Dermis microvascular lymphatic vessel endothelial cell (primary cell): ENCODE measurements at places on chromosomes 3 and 15. TPM values are rescaled to one million over a fixed set of nuclear protein-coding genes. Genes with fewer than 3 reads are reported as not detected.

GRCh38 chr15:24223739-24224138 lies 451.8 kb upstream of the NPAP1 start:
- DNase-seq = no peak

GNAT1 gene
- under 0.01 TPM in 1 of 2 replicates, not detected in the other for total RNA-seq

GRCh38 chr3:42886294-42886822 lies 10.7 kb upstream of the CYP8B1 start:
- no peak for DNase-seq

CP gene
- total RNA-seq = under 0.01 TPM in 1 of 2 replicates, not detected in the other

SV2B gene
- 0.64 and 2.0 TPM in 2 replicates for total RNA-seq

- DNase-seq = no peak
Measured at GRCh38 chr3:105906345-105906744, 37.5 kb upstream of the CBLB start.

GRCh38 chr3:151318313-151318712 lies 1.7 kb upstream of the GPR87 start:
- DNase-seq = no peak

GRCh38 chr15:75739791-75740190 lies 27.1 kb upstream of the CSPG4 start:
- DNase-seq = no peak

- DNase-seq = peak; percentile 58
Measured at GRCh38 chr15:48553559-48553958, 92.0 kb downstream of the FBN1 start.

XCR1 gene
- total RNA-seq = not detected in 2 replicates

SCG5 gene
- total RNA-seq = 0.39 and 0.51 TPM in 2 replicates

GRCh38 chr3:66377800-66378199 lies 123.0 kb downstream of the LRIG1 start:
- DNase-seq = no peak

ALS2CL gene
- total RNA-seq = 4.9 and 5.4 TPM in 2 replicates

- DNase-seq = no peak
Measured at GRCh38 chr3:144968750-144969350, 997.2 kb downstream of the DIPK2A start.

DNA sequence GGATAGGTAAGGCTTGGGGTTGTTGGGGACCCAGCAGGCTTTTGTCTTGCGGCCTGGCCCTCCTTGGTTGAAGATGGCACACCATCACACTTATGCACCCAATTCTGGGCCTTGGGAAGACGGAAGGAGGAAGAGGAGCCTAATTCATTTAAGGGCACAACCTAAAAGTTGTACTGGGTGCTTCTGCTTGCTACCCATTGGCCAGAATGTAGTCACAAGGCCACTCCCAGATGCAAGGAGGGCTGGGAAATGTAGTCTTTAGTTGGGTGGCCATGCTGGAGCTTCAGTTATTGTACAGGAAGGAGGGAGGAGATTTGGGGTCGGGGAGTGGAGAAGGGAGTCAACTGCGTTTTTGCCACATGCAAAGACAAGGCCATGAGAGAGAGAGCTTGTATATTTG lies 109.2 kb downstream of the TMEM266 start:
- DNase-seq = no peak

ECT2 gene
- 18.1 and 28.1 TPM in 2 replicates for total RNA-seq

HIGD2B gene
- total RNA-seq = not detected in 2 replicates

ANKRD63 gene
- not detected in 2 replicates for total RNA-seq

GRCh38 chr15:41024131-41024530 lies 70.9 kb downstream of the CHAC1 start:
- DNase-seq = no peak

DNA sequence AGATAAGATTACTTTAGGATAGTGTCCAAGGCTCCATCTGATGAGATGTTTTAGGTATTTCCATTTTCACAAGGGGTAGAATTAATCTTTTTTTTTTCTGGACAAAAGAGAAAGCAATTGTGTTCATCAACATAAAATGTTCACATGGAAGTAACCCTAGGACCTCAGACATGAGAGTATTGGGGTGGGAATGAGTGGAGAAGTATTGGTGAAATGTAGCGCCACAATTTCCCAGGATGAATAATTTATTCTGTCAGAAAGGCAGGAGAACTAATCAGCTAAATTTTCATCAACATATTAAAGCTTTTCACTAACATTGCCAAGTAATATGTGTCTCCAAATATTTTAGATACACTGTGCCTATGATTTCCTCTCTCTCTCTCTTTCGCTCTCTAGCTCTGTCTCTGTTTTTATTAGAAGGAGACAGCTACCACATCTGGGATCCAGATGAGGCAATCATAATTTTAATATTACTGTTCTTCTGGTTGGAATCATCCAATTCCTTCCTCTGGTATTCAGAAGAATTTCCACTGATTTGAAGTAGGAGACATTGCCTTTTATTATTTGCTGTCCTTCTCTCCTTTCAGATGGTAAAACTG lies 21.6 kb upstream of the ZNF280D start:
- DNase-seq = no peak

- DNase-seq = no peak
Measured at GRCh38 chr15:44058126-44058525, 136.9 kb downstream of the FRMD5 start.

- DNase-seq = no peak
Measured at GRCh38 chr3:140469491-140469890, 208.4 kb upstream of the TRIM42 start.

DNA sequence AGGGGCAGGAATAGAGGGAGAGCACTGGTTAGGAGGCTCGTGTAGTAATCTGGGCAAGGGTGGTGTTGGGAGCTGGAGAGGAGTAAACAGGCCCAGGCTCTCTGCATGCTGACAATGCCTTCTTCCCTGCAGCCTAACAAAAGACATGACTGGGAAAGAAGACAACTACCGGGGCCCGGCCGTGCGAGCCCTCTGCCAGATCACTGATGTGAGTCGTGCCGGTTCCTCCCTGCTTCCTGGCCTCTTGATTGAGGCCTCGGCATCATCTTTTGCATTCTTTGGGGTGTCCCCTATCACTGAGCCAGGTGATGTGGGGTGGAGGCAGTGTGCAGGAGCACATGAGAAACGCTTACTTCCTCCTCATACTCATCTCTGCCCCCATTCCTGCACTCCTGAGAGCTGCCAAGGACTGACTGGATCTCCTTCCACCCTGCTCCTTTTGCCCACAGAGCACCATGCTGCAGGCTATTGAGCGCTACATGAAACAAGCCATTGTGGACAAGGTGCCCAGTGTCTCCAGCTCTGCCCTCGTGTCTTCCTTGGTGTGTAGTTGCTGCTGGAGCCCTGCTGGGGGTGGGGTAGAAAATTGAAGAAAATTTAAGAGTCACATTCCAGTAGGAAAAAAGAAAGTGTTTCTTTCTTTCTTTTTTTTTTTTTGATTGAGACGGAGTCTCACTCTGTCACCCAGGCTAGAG lies 5.3 kb downstream of the COPG1 start:
- no peak for DNase-seq

OR5K2 gene
- total RNA-seq = not detected in 2 replicates

LMAN1L gene
- total RNA-seq = not detected in 2 replicates

SI gene
- total RNA-seq = not detected in 2 replicates

GUCA1C gene
- total RNA-seq = not detected in 2 replicates

DNA sequence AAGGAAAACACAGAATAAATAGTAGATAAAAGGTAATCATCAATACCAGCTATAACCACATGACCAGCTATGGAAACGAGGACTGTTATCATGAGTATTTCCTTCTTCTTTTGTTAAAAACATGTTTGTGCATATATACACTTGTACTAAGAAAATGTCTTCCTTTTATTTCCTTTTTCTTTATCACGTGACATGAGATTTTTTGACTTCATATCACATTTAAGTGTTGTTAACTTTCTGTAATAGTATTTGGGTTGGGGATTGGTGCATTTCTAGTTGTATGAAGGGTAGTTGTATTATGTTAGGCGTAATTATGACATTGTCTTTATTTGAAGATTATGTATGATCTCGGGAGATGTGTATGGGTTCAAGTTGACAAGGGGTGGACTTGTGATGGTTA lies 278.5 kb upstream of the ZNF385D start:
- no peak for DNase-seq

DNA sequence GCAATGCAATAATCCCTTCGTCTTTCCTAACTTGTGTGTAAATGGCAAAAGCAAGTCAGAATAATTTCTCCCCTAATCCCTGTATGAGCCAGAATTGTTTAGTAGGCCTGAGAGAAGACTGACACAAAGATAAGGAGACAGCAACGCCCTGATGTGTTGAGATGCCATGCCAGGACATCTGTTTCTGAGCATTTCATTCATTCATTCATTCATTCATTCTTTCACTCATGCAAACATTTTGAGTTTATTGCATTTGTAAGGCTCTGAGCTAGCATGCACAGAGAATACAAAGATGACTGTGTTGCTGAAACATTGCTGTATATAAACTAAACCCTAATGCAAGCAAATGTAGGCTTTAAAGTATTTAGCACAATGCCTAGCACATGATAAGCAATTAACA lies 127.4 kb downstream of the TMCC1 start:
- DNase-seq = no peak

DNA sequence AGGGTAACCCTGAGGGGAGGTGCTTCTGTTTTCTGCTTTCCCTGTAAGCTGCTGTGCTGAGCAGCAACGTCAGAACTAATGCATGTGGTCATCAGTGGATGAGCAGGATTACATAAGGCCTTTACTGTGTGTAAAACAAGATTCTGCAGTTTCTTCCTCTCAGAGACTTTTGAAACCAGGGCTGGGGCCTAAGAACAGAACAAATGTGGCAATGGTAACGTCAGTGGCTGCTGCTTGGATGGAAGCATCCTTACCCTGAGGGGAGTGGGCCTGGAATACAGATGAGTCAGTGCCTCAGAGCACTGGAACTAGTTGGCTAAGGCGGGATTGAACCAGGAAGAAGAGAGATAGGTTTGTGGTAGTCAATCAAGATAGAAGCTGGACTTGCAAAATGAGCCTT lies 180.2 kb upstream of the KCNH8 start:
- no peak for DNase-seq

GRCh38 chr15:92617549-92618520 lies 37.7 kb downstream of the FAM174B start:
- peak; percentile 97 for DNase-seq

DNA sequence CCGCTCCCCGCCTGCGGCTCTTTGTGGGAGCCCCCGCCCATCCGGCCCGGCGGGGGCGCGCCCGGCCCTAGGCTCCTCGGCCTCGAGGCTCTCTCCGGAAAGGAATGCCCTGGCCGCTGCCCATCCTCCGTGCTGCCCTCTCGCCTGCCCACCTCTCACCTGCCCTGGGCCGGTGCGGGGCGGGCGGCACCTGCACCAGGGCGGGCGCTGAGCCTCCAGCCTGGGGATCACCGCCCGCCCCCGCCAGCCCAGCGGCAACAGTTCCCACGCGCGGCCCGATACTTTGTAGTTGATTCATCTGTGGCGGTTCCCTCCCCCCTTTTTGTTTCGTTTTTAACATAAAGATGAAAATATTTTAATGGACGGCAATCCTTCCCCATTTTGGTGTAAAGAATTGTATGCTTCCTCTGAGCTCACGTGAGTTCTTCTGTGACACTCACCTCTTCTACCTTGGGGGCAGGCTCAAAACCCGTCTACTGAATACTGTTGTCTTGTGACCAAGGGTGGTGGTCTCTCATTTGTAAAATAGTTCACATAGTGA lies 1.9 kb downstream of the KLF13 start:
- DNase-seq = no peak

GRCh38 chr3:137194301-137194700 lies 236.5 kb downstream of the IL20RB start:
- DNase-seq = no peak

MYO5C gene
- 13.0 TPM in 2 replicates for total RNA-seq

- DNase-seq = no peak
Measured at GRCh38 chr3:109545746-109546145, 208.4 kb upstream of the DPPA4 start.

CAND2 gene
- total RNA-seq = 1.2 and 1.8 TPM in 2 replicates

GRCh38 chr3:133610031-133610430 lies 36.5 kb downstream of the CDV3 start:
- no peak for DNase-seq

SLC38A3 gene
- total RNA-seq = under 0.01 TPM in 2 replicates

LRRC31 gene
- total RNA-seq = not detected in 2 replicates

RETNLB gene
- not detected in 2 replicates for total RNA-seq

MYZAP gene
- total RNA-seq = 37.2 and 45.7 TPM in 2 replicates

TEX55 gene
- not detected in 2 replicates for total RNA-seq

DNA sequence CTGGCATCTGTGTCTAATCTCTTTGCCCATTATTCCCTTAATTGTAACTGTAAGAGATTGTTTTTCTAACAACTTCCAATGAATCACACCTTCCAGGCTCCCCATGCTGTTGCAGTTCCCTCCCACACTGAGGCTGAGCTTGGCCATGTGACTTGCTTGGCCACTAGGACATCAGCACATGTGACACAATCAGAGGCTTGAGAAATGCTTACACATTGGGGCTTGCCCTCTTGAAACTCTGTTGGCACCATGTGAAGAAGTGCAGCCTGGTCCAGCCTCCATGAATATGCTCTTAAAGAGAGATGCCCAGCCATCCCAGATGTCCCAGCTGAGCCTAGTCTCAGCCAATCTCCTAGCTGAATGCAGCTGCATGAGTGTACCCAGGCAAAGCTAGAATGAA lies 326.8 kb upstream of the SOX2 start:
- no peak for DNase-seq

TATDN2 gene
- 10.1 and 12.1 TPM in 2 replicates for total RNA-seq

NSUN3 gene
- 13.4 and 15.3 TPM in 2 replicates for total RNA-seq

NTRK3 gene
- total RNA-seq = not detected in 2 replicates

DNA sequence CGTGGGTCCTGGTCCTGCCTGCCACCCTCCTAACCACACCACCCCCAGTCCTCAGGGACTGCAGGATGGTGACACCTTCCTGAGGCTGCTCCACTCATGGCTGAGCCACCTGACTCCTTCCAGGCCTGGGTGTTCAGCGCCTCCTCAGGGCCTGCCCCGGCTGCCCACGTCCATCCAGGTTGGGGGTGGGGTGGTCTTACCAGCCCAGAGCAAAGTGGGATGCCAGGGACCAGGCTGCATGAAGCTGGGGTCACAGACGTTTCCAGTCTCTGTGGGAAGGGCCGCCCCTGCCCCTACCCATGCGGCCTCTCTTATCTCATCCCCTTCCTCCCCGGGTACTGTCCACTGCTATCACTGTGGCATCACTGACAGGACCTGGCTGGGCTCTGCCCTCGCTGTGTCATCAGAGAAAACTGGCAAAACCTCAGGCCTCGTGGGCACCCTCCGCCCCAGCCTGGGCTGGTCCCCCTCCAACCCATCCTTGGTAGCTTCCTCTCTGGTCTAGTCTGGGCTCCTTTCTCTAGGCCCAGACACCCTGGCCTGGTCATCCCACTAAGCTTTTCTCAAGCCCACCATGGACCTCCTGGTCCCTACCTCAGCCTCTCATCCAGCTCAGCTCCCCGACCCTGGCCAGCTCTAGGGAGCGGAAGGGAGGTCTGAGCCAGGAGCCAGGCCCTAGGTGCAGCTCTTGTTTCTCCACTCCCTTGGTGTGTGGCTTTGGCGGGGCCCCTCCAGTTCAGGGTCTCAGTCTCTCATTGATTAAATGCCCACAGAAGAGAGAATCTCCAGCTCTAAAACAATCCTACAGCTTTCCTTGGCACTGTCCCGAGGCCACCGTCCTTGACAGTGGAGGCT lies 32.9 kb downstream of the WNT7A start:
- DNase-seq = no peak
